ENCODE measurements at places on chromosomes 5 and 9. TPM values are rescaled to one million over a fixed set of nuclear protein-coding genes. Genes with fewer than 3 reads are reported as not detected.

The IL33 gene
- total RNA-seq: not detected

The SEMA5A gene
- 0.12 TPM for total RNA-seq

The CNTNAP3 gene
- total RNA-seq: not detected

The CDH10 gene
- not detected for total RNA-seq

The AFAP1L1 gene
- total RNA-seq: not detected

The AGGF1 gene
- total RNA-seq: 26.2 TPM

The OLFM1 gene
- 0.47 TPM for total RNA-seq

The PRRX2 gene
- 6.2 TPM for total RNA-seq

The SLC4A9 gene
- not detected for total RNA-seq

The NR2F1 gene
- total RNA-seq: not detected

DNA sequence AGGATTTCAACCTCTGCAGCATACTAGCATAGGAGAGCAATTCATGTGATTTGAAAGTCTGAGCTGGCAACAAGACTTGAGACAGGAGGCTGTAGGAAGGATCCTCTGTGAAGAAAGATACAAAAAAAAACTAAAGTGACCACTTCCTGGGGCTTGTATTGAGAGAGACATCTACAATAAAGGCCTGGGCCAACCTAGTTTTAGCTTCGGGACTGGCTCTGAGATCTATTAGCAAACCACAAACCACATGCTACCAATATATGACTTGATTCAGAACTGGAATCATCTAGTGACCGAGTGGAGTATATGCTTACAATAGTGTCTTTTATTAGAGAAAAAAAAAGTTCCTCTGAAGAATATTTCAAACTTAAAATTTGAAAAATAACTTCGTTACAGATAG, 1448.9 kb upstream of the CDH6 start:
- no peak overlapping the region for H3K27ac ChIP-seq
- no peaks in the 10 kb centered on the region for H3K36me3 ChIP-seq
- no peaks in the 10 kb centered on the region for H3K27me3 ChIP-seq
- no peak for DNase-seq

GRCh38 chr9:137082925-137083290, 3.9 kb upstream of the MAN1B1 start:
- peaks cover 20% of the 10 kb centered on the region for H3K4me1 ChIP-seq
- H3K4me3 ChIP-seq: no peak overlapping the region
- H3K27me3 ChIP-seq: no peaks in the 10 kb centered on the region
- DNase-seq: no peak
- H3K36me3 ChIP-seq: peaks cover 3% of the 10 kb centered on the region

DNA sequence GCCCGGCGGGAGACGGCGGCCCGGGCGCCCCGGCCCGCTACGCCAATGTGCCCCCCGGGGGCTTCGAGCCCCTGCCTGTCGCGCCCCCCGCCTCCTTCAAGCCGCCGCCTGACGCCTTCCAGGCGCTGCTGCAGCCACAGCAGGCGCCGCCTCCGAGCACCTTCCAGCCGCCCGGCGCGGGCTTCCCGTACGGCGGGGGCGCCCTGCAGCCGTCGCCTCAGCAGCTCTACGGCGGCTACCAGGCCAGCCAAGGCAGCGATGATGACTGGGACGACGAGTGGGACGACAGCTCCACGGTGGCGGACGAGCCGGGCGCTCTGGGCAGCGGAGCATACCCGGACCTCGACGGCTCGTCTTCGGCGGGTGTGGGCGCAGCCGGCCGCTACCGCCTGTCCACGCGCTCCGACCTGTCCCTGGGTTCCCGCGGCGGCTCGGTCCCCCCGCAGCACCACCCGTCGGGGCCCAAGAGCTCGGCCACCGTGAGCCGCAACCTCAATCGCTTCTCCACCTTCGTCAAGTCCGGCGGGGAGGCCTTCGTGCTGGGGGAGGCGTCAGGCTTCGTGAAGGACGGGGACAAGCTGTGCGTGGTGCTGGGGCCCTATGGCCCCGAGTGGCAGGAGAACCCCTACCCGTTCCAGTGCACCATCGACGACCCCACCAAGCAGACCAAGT, 723 bp downstream of the SNX18 start:
- peak; percentile 48 for DNase-seq
- peaks cover 34% of the 10 kb centered on the region for H3K36me3 ChIP-seq
- peaks cover 16% of the 10 kb centered on the region for H3K27me3 ChIP-seq
- peak overlapping the region; percentile 86 for H3K4me3 ChIP-seq

DNA sequence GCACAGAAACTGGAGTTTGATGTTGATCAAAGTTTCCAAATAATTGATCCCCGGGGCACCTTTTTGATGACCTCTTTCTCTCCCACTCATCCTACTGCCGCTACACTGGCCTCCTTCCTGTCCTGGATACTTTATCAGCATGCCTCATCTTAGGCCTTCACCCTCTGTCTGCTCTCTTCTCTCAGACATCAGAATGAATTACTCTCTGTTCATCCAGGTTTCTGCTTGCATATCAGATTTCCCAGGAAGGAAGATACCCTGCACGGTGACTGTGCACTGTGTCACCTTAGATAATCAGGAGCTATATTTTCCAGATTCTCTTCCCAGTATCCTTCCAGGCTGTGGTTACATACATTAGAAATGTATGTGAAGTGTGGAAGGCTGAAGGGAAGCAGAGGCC, 397.0 kb downstream of the DIRAS2 start:
- no peaks in the 10 kb centered on the region for H3K36me3 ChIP-seq
- H3K27me3 ChIP-seq: peaks cover 11% of the 10 kb centered on the region
- no peak overlapping the region for H3K4me3 ChIP-seq
- no peaks in the 10 kb centered on the region for H3K4me1 ChIP-seq
- no peak overlapping the region for H3K27ac ChIP-seq
- DNase-seq: no peak

DNA sequence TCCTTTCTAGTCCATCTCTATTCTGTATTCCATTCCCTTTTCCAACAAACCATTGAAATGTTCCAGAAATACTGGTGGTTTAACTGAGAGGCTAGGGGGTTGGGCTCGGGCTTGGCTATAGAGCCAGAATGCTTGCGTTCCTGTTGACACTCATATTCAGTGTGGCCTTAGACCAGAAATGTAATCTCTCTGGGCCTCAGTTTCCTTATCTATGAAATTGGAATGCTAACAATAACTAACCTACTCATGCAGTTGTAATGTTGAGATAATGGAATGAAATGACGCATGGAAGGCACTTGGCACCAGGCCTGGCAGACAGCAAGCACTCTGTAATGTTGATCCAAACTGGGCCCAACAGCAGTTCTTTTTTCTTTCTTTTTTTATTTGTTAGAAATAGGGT, 26.8 kb downstream of the JADE2 start:
- no peak overlapping the region for H3K27ac ChIP-seq
- H3K36me3 ChIP-seq: peaks cover 46% of the 10 kb centered on the region
- no peak for DNase-seq
- peaks cover 46% of the 10 kb centered on the region for H3K4me1 ChIP-seq
- no peaks in the 10 kb centered on the region for H3K27me3 ChIP-seq

DNA sequence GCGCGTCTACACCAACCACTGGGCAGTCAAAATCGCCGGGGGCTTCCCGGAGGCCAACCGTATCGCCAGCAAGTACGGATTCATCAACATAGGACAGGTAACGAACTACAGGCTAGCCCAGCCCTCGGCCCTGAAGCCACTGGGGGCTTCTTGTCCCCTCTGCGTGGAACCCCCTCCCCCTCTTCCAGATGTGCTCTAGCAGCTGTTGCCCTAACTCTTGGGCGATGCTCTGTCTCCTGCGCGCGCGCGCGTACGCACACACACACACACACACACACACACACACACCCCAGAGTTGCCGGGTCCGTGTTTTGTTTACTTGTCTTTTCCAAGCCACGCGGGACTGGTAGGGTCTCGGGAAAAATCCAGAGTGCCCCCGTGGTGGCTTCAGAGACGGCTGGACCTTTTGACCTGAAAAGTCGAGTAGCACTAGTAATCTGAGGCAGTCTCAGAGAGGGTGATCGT, 836 bp downstream of the PCSK5 start:
- H3K4me1 ChIP-seq: peaks cover 35% of the 10 kb centered on the region
- H3K27me3 ChIP-seq: peaks cover 37% of the 10 kb centered on the region
- peak; percentile 18 for DNase-seq
- H3K36me3 ChIP-seq: peaks cover 5% of the 10 kb centered on the region
- peak overlapping the region; percentile 53 for H3K27ac ChIP-seq

DNA sequence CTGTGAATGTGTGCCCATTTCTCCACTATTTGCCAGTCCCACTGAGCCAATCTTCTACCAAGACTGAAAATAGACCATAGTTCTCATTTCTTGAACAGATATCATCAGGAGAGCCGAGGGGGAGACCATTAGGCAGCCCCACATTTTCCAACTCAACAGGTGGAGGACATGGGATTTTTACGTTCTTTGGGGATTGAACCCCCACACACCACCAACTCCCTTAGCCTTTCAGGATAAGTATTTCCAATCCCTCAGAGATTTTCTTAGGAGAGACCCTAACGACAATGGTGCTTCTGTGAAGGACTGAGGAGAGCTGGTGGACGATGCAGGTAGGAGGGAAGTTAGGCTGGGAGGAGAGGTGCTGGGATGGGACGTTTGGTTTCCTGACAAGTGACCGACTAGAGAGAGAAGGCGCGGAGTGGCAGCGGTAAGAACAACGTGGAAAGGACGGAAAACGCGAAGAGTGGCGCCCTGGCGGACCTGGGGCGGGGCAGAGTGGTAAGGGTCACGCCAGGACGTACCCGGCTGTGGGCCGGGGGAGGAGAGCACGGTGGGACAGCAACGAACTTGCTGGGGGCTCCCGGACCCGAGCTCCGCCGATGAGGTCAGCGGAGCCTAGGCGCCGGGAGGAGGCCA, 681 bp upstream of the CHSY3 start:
- H3K27ac ChIP-seq: no peak overlapping the region
- DNase-seq: no peak
- H3K27me3 ChIP-seq: peaks cover 51% of the 10 kb centered on the region
- H3K4me1 ChIP-seq: peaks cover 14% of the 10 kb centered on the region

GRCh38 chr5:37071901-37072581, 177.1 kb downstream of the CPLANE1 start:
- no peaks in the 10 kb centered on the region for H3K36me3 ChIP-seq
- H3K4me1 ChIP-seq: no peaks in the 10 kb centered on the region
- DNase-seq: no peak
- no peak overlapping the region for H3K27ac ChIP-seq

DNA sequence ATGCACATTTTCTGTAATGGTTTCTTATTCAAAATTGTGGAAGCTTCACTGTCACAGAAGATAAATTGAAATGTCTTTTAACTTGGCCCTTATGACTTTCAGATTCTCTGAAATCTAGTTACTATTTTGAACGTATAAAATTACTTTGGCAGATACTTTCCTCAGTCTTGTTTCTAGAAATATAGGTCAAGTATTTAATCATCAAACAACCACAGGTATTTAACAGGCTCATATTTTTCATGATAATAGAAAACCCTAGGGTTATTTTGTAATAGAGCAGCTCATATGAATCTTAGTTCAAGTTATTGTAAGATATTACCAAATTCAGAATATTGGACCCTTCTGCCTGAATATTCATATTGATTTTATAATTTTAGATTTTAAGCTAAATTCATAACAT, 236.0 kb upstream of the CDH18 start:
- no peaks in the 10 kb centered on the region for H3K27me3 ChIP-seq
- H3K36me3 ChIP-seq: no peaks in the 10 kb centered on the region
- DNase-seq: no peak
- H3K4me1 ChIP-seq: no peaks in the 10 kb centered on the region

DNA sequence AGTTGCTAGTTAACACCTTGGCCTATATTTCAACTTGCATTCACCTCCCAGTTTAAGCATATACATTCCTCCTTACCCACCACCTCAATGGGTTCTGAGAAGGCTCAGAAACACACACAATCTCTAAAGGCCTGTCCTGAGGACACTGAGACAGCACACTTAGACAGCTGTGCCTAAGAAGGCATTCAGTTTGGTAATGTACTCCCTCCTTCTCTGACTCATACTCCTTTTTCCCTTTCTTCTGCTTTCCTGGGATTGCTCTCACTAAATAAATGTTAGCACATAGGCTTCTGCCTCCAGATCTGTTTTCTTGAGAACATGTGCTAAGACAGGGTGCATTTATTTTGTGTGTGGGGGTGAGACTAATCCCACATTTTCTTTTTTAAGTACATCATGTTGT, 456.8 kb upstream of the CDH6 start:
- H3K4me3 ChIP-seq: no peak overlapping the region
- H3K27me3 ChIP-seq: no peaks in the 10 kb centered on the region
- no peak for DNase-seq
- H3K4me1 ChIP-seq: no peaks in the 10 kb centered on the region
- no peak overlapping the region for H3K27ac ChIP-seq

GRCh38 chr5:147568710-147569406, 59.0 kb upstream of the DPYSL3 start:
- no peak for DNase-seq
- peaks cover 2% of the 10 kb centered on the region for H3K27me3 ChIP-seq
- H3K36me3 ChIP-seq: no peaks in the 10 kb centered on the region
- no peak overlapping the region for H3K27ac ChIP-seq
- H3K4me3 ChIP-seq: no peak overlapping the region

All from activated T-helper 1 cell treated with anti-CD3 and anti-CD28 coated beads, Interleukin-12 subunit alpha, Interleukin-12 subunit beta, Interleukin-2, Interleukin-4 antibody, amounts not matched to agents 30 ng/mL and 10 ng/mL and 1 ng/mL, durations not matched to agents 14 hours and 24 hours and 36 hours (primary cell).